ENCODE measurements at places on chromosomes 1 and 21.

GRCh38 chr1:247440001-247440620 is 17.8 kb downstream of the OR2B11 start:
- DNase-seq: no peak

- no peak for DNase-seq
Measured at GRCh38 chr1:236480758-236481436, 42.9 kb upstream of the LGALS8 start.

DNA sequence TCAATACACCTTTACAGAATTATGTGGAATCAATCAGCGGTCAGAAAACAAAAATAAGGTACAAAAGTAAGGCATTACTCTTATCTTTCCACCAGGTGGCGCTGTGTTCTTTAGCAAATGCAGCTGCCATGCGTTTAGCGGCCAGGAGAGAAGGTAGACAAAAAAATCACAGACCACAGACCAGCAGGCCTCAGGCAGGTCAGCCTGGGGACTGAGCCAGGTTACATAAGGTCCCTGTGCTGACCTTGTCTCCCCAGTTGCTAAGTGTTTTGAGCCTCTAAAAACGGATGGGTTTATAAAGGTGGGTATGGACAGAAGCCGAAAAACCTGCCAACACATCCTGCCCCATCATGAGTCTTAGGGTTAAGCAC is 2.8 kb downstream of the RGS16 start:
- DNase-seq: peak; percentile 65

DNA sequence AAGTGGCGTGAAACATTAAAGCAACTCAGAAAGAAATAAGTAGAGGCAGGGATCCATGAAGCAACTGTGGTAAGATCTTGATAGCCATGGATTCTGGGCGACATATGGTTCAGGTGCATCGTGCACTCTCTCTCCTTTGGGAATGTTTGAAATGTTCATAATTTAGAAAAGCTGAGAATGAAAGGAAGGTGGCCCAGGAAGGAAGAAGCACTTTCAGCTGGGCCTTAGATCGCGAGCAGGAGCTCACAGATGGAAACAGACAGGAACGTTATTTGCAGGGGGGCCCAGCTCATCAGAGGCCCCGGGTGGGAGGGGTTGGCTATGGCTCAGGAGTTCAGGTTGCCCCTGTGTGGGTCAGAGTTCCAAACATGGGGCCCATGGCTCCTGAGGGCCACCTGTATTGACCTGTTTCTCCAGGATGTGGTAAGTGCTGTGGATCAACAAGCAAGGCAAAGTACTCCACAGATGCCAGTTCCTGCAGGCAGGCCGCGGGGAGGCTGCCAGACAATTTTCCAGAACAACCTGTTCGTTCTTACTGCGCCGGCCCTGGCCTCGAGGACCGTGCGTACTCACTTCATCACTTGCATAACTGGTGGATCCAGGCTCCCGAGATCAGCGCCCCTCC is 253.2 kb downstream of the TOMM20 start:
- no peak for DNase-seq

- DNase-seq: no peak
Measured at GRCh38 chr21:15557925-15558324, 171.9 kb upstream of the USP25 start.

DNA sequence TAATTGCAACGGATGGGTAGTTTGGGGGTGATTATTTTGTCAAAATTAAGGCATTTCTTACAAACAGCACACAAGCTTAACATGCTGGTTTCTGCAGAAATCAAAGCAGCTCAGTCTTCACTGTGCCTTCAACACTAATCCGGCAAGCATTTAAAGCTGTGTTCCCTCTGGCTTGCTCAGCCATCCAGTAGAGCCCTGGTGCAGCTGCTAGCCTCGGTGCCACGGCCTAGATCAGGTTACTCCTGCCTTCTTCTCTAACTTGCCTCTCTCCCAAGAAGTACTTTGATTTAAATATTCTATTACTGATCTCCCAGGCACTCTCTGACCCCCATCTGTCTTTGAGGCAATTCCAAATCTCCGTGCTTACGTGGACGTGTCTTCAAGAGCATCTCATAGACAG is 85.6 kb downstream of the GREM2 start:
- no peak for DNase-seq

DNA sequence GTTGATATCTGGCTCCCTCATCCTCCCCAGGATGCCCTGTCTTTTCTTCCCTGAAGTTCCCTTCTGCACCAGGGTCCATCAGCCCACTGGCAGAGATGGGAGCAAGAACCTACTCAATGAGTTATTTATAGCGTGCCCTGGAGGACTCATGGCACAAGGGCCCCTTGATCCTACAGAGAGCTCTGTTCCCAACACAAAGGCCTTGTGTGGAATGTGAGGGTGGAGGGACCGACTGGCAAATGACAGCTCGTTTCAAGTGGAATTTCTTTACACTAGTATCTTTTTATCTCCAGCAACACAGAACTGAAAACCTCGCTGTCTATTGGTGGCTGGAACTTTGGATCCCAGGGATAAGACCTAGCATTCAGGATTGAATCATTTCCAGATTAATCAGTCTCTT is 22.4 kb downstream of the CHI3L2 start:
- DNase-seq: no peak

DNA sequence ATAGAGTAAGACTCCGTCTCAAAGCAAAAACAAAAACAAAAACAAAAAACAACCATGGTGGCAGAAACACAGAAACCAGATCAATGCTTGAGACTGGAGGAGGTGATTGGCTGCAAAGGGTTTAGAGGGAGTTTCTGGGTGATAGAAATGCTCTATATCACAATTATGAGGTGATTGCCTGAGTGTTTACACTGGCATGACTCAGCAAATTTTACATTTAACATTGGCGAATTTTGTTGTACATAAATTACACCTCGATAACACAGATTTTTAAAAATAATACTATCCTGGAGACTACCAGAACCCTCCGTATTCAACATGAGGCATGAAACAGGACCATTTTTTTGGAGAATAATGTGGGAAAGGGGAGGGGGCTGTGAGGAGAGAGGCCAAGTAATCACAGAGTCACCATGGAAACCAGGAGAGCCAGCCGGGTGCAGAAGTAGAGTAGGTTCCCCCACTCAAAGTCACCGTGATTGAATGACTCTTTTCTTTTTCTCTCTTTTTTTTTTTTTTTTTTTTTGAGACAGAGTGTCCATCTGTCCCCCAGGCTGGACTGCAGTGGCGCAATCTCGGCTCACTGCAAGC is 24.3 kb downstream of the HEYL start:
- DNase-seq: no peak

- no peak for DNase-seq
Measured at GRCh38 chr1:21673277-21673780, 4.2 kb upstream of the RAP1GAP start.

DNA sequence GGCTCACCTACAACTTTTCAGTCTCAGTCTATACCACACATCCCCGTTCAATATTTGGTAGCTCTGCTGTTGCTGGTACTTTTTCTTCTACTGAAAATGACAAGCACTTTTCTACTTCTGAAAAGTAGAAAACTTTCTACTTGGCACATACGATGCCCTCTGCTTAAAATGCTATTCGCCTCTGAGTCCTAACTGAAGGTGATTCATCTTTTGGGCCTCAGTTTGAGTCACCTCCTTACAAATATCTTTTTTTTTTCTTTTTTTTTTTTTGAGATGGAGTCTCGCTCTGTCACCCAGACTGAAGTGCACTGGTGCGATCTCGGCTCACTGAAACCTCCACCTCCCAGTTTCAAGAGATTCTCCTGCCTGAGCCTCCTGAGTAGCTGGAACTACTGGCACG is 136.0 kb upstream of the CYYR1 start:
- no peak for DNase-seq

- DNase-seq: no peak
Measured at GRCh38 chr1:4692437-4692836, 38.0 kb downstream of the AJAP1 start.

DNA sequence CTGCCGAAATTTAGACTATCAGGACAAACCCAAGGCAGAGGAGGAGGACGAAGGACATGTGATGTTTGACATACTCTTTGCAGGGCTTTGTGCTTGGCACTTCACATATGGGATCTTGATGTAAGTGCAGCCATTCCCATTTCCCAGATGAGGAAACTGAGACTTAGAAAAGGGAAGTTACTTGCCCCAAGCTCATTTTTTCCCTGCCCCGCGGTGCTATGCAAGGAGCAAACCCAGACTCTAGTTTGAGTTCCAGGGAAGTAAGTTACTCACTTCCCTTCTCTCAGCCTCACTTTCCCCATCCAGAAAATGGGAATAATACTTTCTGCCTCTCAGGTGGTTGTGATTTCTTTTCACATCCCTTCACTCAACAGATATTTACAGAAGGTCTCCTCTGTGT is 4.5 kb upstream of the FOXO6 start:
- DNase-seq: no peak

GRCh38 chr1:156538711-156539440 is 33.5 kb downstream of the IQGAP3 start:
- DNase-seq: no peak

DNA sequence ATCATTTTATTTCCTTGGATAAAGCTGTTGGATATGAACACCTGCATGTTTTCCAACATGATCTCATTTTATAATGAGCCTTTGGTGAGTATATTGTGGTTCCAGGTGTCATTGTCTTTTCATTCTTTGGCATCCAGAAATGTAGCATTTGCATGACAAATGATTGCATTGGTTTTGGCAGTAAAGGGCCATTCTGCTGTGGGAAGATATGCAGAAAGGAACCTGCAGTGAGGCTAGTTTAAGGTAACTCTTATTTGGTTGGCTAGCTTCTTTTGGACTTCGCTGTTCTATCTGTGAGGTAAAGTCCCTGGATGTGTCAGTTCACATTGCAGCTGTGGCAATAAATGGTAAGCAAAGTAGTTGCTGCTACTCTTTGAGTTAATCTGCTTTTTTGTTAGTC is 343.0 kb downstream of the AMY1C start:
- no peak for DNase-seq

DNA sequence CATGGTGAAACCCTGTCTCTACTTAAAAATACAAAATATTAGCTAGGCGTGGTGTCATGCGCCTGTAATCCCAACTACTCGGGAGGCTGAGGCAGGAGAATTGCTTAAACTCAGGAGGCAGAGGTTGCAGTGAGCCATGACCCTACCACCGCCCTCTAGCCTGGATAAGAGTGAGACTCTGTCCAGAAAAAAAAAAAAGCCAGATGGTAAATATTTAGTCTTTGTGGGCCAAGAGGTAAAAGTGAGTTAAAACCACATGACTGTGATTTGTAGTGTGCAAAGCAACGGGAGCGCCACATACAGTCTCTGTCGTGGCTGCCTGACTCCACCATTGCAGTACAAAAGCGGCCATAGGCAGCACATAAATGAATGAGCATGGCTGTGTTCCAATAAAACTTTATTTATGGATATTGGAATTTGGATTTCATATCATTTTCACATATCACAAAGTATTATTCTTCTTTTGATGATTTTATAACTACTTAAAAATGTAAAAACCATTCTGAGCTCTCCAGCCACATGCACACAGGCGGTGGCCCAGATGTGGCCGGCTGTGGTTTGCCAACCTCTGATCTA is 51.8 kb upstream of the CASZ1 start:
- DNase-seq: no peak

DNA sequence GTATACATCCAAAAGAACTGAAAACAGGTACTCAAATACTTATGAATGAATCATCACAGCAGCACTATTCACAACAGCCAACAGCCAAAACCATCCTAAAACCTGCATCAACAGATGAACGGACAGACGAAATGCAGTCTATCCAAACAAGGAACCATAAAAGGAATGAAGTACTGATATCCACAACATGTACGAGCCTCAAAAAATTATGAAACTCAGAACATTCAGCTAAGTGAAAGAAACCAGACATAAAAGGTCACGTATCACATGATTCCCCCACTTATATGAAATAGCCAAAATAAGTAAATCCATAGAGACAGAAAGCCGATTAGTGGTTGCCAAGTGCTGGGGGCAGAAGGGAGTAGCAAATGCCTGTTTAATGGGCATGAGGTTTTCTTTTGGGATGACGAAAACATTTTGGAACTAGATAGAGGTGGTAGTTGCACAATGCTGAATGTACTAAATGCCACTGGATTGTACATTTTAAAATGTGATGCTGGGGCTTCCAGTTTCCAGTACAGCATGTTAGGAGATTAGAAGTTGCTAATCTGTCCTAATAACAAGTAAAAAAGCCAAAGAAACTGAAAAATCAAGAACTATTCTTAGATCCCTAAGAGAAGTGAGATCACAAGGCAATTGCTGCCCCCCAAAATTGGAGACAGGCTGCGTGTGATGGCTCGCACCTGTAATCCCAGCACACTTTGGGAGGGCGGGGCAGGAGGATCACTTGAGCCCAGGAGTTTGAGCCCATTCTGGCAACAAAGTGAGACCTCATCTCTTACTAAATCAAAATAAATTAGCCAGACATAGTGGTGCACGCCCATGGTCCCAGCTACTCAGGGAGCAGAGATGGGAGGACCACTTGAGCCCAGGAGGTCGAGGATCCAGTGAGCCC is 25.3 kb downstream of the CLSTN1 start:
- DNase-seq: no peak

Measured in SW 1271 (cell line).